HT-29 (cell line): ENCODE measurements at places on chromosomes 7 and 10.

GRCh38 chr7:145151676-145152075 lies 315.8 kb upstream of the TPK1 start:
- DNase-seq = no peak

GRCh38 chr10:125881192-125881591 lies at the start of gene DHX32:
Gene DHX32 (minus strand): TSS chr10:125881292. CDS start chr10:125880824, 468 bp downstream.
- no peak for DNase-seq

DNA sequence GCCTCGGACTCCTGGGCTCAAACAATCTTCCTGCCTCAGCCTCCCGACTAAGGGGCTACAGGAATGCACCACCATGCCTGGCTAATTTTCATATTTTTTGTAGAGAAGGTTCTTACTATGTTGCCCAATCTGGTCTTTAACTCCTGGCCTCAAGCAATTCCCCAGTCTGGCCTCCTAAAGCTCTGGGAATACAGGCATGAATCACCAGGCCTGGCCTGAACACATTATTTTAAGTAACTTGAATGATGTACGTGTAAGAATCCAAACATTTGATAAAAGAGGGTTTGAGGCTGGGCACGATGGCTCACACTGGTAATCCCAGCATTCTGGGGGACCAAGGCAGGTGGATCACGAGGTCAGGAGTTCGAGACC lies 13.0 kb upstream of the BAMBI start:
- DNase-seq = no peak

DNA sequence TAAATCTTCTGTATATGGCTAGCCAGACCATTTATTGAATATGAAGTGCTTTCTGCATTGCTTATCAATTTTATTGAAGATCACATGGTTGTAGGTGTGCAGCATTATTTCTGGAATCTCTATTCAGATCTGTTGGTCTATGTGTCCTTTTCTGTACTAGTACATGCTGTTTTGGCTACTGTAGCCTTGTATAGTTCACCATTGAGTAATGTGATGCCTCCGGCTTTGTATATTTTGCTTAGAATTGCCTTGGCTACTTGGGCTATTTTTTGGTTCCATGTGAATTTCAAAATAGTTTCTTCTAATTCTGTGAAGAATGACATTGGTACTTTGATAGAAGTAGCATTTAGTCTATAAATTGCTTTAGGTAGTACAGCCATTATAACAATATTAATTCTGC lies 1187.2 kb downstream of the XPNPEP1 start:
- DNase-seq = no peak

DNA sequence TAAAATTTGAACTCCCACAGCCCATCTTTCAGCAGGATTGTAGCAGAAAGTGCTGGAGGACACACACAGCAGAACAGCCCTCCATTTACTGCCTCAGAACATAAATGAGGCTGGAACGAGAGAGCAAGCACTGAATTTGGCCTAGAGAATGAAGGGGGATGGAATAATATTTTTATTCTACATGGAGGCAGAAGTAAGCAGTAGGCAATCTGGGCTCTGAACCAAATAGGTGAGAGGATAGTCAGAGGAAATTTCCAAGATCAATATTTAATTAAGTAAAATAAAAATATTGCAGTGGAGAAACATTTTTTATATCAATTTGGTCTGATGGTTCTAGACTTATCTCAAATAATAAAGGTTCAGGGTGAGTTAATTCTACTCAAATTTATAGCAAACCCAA lies 29.2 kb upstream of the TSPAN13 start:
- no peak for DNase-seq

DNA sequence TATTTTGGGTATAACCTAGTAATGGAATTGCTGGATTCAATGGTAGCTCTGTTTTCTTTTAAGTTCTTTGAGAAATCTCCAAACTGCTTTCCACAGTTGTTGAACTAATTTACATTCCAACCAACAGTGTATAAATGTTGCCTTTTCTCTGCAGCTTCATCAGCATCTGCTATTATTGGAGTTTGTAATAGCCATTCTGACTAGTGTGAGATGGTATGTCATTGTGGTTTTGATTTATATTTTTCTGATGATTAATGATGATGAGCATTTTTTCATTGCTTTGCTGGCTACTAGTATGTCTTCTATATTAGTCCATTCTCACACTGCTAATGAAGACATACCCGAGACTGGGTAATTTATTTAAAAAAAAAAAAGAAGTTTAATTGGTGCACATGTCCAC lies 248.6 kb upstream of the MAGI2 start:
- DNase-seq = no peak

GRCh38 chr7:64874562-64875250 lies 28.4 kb upstream of the ZNF273 start:
- no peak for DNase-seq

DNA sequence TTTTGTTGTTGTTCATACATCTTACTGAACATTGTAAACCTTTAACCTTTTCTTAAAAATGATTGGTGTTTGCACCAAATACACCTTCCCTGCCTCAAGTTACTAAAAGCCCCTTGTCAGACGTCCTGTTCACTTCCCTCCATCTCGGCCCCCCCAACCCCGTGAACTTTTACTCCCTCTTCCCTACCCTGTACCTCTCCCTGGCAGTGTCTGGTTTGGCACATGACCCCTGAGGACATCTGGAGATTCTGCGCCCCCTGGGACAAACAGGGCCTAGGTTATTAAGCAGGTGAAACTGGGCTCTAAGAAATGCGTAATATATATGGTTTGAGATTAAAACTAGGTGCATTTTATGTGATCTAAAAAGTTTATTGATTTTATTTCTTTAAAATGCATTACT lies 1.4 kb downstream of the PPP2R2D start:
- no peak for DNase-seq

DNA sequence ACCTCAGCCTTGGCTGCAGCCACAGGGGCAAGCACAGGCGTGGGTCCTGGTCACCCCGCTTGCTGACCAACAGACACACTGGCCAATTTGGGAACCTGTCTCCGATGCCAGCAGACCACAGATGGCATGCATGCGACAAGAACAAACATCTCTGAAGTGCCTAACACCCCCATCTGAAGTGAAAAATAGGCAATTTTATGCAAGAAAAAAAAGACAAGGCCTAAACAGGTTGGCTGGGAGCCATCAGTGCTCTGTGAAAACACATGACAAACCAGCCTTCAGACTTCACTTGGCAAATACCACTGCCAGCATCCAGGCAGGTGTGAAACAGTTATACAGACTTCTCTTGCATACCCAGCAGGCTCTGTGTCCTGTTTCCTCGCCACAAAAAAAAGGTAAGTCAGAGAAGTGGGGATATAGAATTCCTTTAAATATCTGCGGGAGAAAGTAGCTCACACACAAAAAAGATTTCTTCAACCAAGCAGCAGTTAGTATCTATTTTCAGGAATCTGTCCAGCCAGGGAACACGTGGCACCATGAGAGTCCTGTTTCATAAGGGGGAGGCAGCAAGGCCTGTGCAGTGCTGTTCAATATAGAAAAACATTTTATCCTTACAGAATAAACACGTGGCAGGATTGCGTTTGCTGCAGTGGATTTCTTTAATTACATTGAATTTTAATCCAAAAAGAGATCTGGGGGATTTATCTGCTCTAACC lies 293.4 kb upstream of the MKLN1 start:
- DNase-seq = no peak

DNA sequence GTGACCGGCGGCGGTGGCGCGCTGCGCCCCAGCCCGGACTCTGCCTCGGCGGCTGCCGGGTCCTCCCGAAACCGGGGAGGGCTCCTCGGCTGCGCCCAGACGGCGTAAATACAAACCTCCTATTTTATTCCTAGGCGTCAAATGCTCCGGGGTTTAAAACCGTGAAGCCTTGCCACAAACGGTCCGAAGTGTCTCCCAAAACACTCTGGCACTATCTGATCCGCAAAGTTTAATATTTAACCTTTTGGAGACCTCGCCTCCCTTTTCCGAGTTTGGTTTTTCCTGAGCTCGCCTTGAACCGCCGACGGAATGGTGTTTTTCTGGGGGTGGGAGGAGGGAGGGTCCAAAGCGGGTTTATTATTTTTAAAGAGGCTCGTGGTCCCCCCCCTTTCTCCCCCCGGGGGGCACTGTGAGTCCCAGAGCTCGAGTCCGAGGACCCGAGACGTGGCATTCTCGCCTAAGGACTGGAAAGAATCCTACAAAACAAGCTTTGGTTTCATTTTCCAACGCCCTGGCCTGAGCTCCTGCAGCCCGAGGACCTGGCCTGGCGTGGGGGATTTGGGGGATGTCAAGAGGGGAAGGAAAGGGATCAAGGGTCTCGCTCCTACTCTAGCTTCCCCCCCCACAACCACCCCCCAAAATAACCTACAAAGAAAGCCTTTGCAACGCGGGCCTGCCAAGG lies 1.8 kb downstream of the TNRC18 start:
- DNase-seq = peak; percentile 81

DNA sequence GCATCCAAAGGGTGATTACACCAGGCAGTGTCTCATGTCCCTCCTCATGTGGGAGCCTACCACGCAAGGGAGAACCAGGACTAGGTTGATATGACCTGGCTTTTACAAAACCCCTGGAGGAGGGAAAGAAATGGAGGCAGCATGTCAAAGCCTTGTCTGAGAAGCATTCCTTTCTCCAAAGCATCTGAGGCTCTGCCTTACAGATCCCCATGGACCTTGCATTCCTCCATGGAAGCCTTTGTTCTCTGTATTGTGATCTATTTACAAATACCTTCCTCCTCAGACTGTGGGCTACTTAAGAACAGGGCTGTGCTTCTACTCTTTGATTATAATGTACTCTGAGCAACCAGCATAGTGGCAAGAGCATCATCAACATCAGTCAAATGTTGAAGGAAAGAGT lies 197.0 kb downstream of the PLXNA4 start:
- DNase-seq = no peak

- DNase-seq = no peak
Observed at GRCh38 chr10:79445977-79446757, 743 bp upstream of the ZCCHC24 start.

GRCh38 chr10:74706966-74707365 lies 119.4 kb upstream of the KAT6B start:
- DNase-seq = no peak

- DNase-seq = no peak
Observed at GRCh38 chr7:130956417-130957136, 222.6 kb upstream of the KLF14 start.

- no peak for DNase-seq
Observed at GRCh38 chr10:95661818-95662217, 5.3 kb upstream of the ALDH18A1 start.

- DNase-seq = no peak
Observed at GRCh38 chr10:114313139-114313538, 74.1 kb downstream of the VWA2 start.

DNA sequence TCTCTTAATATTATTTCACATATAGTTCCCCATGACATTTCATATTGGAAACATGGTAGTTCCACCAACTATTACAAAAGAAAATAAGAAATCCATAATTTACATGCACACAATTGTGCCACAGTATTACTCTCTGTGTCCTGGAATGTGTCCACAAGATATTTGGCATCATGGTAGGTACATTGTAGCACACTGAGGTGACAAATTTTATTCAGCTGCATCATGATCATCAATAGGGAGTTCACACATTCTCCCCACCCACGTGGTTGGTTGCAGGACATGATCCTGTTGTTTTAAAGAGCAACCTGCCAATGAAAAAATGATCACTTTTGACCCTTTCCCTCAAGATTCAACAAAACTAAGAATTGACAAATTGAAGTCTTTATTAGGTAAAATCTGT lies 67.1 kb upstream of the HECTD2 start:
- no peak for DNase-seq

DNA sequence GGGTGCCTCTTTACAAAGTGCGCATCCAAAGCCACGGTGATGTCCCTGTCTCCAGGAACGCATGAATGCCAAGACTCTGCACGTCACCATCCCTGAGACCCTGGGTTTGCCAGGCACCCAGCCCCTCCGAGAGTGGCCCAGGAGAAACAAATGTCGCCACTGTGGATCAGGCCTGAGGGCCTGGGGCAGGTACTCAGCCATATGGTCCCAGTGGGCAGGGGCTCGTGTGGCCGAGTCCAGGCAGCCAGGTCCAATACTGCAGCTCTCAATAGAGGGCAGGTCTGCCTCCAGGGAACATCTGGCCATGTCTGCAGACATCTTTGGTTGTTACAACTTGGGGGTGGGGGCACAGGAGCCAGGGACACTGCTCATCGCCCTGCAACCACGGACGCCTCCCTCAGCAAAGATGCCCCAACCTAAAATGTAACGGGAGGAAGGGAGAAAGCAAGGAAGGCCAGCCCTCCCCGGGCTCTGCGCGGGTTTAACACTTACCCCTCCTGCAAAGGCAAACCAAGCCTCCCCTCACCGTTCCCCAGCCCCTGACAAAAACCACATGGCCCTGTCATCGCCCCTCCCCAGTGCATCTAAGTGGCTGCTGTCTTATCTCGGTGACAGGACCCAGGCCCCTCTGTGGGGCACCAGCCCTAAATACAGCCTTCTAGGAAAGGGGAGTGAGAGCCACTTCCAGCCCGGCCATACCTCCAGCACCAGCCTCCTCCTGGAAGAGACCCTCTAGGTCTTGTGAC lies 10.3 kb upstream of the PAPOLB start:
- no peak for DNase-seq

- DNase-seq = peak; percentile 78
Observed at GRCh38 chr7:81298951-81299666, 380.3 kb upstream of the SEMA3C start.

DNA sequence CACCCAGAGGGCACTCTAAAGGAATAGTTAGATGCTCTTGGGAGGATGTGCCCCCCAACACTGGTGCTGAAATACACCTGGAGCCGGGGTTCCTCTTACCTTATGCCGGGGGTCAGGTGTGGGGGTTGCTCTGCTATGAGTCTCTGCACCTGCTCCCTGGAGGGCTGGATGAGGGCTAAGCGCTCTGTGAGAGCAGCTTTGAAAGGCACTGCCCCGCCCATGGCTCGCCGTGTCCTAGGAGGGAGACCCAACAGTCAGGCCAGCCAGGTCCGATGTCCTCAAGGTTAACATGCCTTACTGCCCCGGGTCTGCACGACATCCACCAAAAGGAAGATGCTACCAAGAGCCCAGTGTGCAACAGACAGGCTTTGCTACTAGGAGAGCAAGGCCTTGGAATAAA lies 31.7 kb downstream of the PSPH start:
- no peak for DNase-seq

DNA sequence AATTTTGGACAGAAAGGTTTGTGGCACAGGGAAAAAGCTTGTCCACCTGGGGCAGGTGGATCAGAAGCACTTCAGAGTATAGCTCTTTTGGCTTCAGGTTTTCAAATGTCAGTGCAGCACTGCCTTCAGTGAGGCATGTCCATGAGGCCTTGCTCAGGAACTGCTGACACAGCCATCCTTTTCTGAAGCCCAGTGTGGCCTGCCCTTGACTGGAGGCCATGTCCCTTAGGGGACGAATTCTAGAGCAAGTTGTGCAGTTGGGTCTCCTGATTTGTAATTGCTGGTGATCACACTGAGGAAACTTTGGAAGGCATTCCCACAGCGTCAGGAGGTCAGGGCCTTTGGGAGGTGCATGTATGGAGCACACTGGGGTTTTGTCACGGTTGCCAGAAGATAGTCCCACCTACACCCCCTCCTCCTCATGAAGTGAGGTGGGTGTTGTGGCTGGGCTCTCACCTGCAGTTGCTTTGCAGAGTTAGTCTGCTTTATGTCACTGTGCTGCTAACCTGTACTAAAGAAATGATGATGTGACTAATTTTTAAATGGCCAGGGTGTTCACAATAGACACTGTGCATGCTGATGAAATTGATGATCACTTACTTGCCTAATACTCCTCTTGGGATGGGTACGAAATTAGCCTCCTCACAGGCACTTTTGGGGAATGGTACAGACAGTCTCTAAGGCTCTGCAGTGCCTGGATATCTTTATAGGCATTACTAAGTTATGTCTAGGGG lies 41.7 kb downstream of the OGDH start:
- DNase-seq = no peak
